ENCODE measurements at places on chromosomes 1 and 21.
A peak's percentile ranks its signal among the peaks of the same experiment; 100 is the strongest.

- DNase-seq, result no peak
Measured at GRCh38 chr1:105442901-105443300, 1613.6 kb upstream of the PRMT6 start.

GRCh38 chr1:163076044-163076443, 6.9 kb downstream of the RGS4 start:
- DNase-seq, result no peak

DNA sequence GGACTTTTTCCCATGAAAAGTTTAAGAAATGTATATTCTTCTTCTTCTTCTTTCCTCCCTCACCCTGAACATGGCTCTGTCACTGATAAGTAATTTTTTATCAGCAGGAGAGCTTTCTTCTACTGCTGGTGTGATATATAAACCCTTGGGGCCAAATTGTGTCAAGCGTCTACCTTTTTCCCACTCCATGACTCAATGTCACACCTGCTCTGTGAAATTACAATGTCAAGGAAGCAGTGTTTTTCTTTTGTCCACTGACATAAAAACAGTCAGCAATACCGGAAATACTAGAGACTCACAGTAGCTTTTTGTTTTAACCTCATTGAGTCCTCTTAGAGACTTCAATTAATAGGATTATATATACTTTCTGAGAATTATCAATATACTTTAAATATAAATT, 416.2 kb upstream of the ADGRL4 start:
- DNase-seq, result no peak

GRCh38 chr1:99728494-99729235, 37.8 kb downstream of the FRRS1 start:
- DNase-seq, result peak; percentile 58

DNA sequence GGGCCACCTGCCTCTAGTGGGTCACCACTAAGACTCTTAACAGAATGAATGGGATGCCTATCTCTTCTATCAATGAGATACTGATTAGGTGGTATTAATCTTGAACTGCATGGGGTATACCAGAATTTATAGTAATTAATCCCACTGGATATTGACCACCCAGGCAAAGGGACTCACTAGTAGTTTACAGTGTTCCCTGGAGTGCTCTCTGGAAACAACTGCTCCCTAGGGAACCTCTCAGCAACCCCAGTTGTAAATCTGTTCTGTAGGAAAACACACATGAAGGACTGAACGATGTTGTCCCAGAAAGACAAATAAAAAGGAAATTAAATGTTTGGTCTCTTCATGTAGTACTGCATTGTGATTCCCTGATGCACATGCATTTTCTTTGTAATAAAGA, 430.5 kb downstream of the HLX start:
- no peak for DNase-seq

DNA sequence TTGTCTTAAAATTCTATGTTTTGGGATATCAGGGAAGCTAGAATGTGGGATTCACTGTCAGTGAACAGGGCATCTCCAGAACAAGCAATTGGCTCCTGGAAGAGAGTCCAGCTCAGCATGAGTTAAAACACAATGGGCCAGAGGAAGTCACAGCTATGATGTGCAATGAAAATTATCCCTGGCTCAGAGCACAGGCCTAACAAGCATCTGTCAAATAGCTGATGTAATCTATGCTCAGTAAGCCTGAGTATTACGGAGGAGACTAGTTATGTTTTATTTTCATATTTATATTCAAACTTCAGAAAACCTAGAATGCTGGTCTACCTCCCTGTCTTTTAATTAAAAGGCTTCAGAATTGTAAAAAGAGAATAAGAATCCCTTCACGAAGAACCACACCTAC, 41.6 kb downstream of the PARP1 start:
- DNase-seq, result no peak

GRCh38 chr1:94160811-94161210, 39.9 kb upstream of the ABCA4 start:
- no peak for DNase-seq

DNA sequence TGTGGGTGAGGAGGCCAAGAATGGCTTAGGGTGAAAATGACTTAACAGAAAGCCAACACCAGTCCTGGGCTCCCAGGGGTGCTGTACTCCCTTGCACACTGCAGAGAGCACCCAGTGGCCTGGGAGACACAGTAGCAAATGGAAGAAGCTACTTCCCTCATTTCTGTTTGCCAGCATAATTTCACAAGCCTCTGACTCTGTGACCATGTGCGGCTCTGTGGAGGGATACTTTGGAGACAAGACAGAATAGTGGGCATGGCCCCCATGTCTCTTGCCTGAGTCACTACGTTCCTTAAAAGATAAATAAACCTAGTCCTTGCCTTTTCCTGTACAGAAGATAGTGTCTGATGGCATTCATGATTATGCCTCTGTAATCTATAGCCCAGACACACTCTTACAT, 38.1 kb downstream of the TRIM62 start:
- no peak for DNase-seq

- no peak for DNase-seq
Measured at GRCh38 chr1:55708781-55709180, 493.6 kb upstream of the USP24 start.

DNA sequence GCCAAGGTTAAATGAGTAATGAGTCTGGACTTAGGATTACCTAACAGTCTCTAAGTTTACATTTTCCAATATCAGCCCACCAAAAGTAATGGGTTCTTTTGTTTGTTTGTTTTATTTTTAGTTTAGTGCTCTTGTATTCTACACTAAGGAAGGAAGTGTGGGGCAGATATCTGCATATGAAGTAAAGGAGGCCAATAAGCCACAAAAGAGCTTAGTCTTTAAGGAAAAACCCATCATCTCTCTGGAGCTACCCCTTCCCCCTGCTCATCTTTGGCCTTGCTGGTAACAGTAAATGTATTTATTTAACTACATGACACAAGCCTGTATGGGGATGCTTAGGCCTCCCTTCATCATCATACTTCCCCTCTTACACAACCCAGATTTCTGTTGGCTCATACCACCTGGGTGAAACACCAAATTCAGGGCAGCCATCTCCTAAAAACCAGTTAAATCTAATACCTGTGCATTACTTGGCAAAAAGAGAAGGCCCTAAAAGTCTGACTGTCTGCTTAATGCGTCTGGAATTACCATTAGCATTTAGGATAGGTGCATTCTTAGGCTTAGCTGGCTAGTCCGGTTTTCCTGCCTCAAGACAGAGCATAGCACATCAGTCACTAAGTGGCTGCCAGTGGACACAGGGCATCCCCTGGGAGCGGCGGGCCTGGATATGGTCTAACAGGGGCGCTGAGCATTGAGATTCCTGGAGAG, 96.8 kb upstream of the ADGRL2 start:
- DNase-seq, result no peak

DNA sequence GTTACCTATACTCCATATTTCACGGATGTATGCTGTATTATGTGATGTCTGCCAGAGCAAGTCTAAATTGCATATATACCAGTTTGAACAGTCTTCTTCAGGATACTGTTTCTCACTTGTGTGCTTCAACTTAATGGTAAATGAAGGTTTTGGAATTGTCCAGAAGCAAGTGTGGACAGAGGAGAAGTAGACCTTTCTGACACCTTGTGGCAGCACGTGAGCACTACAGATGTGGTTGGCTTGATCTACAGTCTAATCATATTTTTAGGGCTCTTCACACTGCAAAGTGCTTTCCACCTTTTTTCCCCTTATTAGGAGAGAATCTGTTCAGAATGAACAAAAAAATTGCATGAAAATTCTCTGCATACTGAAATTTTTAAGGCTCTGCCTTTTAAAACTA, 10.9 kb downstream of the MORC3 start:
- peak; percentile 50 for DNase-seq

- DNase-seq, result no peak
Measured at GRCh38 chr1:214700437-214700836, 97.4 kb downstream of the CENPF start.

GRCh38 chr1:165543532-165544438, at the start of gene LRRC52:
Gene LRRC52 (plus strand): TSS chr1:165544000. CDS start chr1:165544297, 297 bp downstream.
- DNase-seq, result no peak

- DNase-seq, result no peak
Measured at GRCh38 chr1:201250326-201251011, 32.8 kb upstream of the PKP1 start.

- no peak for DNase-seq
Measured at GRCh38 chr1:82162486-82163420, 362.0 kb downstream of the ADGRL2 start.

DNA sequence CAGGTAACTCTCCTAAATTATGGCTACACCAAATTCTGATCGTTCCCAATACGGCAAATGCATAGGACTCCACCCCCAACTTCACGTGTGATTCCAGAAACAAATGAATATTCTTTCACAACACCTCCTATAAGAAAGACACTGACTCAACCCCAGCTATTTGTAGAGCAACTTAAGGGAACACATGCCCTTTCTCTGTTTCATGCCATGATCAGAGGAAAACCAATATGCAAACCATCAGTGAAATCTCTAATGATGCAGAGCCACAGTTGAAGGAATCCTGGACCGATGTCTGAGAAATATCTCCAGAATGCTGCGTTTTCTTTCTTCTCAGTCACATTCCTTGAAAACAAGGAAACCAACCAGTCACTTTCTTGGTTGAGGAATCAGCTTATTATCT, 164.2 kb upstream of the PTBP2 start:
- DNase-seq, result no peak

GRCh38 chr1:150820730-150821512, 12.9 kb upstream of the CTSK start:
- no peak for DNase-seq

Data from K562 (cell line).